ENCODE measurements at places on chromosomes 3 and 15.
A peak's percentile ranks its signal among the peaks of the same experiment; 100 is the strongest.

GRCh38 chr3:197003461-197004385 is 25.9 kb downstream of the MELTF start:
- peak; percentile 78 for DNase-seq

- DNase-seq = no peak
These were observed 95.2 kb downstream of the CLDN1 start for GRCh38 chr3:190227064-190227463.

DNA sequence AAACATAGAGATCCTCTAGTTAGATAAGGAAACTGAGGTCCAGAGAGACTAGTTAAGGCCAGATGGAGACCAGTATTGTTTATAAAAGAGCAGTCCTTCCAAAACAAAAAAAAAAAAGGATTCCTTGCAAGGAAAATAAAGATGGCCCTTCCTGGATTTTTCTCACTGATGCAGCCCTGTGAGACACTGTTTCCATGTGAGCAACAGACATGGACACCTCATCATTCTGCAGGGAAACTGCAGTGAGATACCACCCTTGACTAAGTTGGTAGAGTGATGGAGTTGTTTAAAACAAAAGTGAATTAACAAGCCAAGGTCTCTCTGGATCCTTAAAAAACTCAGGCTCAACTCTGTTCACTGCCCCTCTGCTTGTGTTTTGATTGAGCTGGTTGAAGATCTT is 65.6 kb upstream of the MYZAP start:
- peak; percentile 27 for DNase-seq

DNA sequence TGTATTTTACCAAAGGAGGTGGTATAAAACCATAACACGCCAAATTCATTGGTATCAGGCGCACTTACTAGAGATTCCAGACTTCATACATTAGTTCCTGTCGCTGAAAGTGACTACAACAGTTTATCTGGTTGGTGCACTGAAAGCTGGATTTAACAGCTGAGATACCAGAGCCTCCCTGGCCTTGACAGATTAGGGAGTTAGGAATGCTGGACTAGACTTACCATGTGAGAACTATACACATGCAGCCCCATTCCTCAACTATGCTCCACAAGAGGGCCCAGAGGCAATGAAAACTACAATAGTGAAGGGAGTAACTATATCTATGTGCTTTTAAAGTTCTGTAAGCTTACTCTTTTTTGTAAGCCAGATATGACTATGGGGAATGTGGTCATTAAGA is 174.4 kb downstream of the STAG1 start:
- no peak for DNase-seq

GRCh38 chr3:39137991-39138803 is 15.2 kb downstream of the CSRNP1 start:
- DNase-seq = peak; percentile 48

GRCh38 chr3:134367869-134368750 is 6.1 kb downstream of the AMOTL2 start:
- peak; percentile 58 for DNase-seq

- no peak for DNase-seq
These were observed 60.4 kb upstream of the LMOD3 start for GRCh38 chr3:69182588-69183316.

DNA sequence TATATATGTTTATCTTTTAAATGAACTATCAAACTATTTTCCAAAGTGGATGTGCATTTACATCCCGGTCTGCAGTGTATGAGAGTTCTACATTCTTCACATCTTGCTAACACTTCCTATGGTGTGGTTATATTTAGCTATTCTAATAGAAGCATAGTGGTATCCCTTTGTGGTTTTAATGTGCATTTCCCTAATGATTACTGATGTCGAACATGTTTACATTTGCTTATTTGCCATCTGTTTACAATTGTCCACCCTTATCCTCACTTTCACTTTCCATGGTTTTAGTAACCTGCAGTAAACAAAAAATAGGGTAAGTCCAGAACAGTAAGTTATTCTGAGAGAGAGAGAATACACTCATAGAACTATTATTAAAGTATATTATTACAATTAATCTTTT is 360.5 kb upstream of the NAALADL2 start:
- DNase-seq = no peak

DNA sequence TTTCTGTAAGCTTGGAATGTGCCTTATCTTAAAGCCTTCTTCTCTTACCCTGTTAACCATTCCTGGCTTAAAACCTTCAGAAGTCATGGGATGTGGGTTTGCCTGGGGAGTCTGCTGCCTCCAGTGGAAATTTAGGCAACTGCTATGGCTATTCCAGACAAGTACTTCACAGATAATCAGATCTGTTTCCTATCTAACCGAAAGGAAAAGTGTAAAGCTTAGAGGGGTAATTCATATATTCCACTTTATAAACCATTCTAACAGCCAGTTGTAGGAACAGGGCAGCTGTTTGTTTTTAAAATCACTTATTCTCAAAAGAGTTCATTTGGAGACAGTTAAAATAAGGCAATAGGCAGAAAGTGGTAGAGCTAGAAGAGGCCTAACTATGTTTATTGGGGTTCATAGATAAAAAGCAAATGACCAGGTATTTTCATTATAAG is 219.9 kb downstream of the TCF12 start:
- DNase-seq = peak; percentile 83

GRCh38 chr3:153357436-153357835 is 195.4 kb downstream of the RAP2B start:
- no peak for DNase-seq

DNA sequence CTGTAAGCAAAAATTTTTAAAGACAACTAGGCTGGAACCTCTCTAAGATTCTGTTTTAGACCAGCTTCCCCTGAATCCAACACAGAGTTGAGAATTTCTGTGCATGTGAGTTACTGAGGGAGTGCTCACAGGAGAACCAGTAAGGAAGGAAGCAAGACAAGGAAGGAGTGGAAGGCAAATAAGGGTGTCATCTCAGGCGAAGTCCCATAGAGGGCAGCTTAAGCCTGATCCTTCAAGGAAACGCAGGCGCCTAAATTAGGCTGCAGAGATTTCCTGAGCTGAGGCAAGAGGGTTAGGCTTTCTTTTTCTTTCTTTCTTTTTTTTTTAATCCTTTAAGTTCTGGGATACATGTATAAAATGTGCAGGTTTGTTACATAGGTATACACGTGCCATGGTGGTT is 36.2 kb upstream of the COL6A6 start:
- DNase-seq = peak; percentile 80

DNA sequence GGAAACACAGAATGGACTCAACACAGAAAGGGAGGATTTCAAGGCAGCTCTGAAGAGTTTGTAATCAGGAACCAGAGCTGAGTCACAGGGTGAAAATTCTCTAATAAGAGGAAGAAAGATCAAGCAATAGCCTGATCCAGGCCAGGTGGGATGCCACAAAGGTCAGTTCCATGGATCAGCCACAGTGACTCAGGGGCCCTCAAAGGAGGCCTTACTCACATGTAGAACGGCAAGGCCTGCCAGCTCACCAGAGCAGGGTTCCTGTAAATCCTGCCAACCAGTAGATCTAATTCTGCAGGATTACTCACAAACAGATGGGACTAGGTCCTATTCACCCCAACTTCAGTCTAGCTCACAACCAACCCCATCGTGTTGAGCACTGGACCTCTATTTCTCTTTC is 78.3 kb upstream of the PPP2R3A start:
- no peak for DNase-seq

- DNase-seq = no peak
These were observed 26.4 kb upstream of the TBC1D23 start for GRCh38 chr3:100234364-100234763.

GRCh38 chr15:63163217-63163616 is 5.9 kb upstream of the RPS27L start:
- DNase-seq = no peak

DNA sequence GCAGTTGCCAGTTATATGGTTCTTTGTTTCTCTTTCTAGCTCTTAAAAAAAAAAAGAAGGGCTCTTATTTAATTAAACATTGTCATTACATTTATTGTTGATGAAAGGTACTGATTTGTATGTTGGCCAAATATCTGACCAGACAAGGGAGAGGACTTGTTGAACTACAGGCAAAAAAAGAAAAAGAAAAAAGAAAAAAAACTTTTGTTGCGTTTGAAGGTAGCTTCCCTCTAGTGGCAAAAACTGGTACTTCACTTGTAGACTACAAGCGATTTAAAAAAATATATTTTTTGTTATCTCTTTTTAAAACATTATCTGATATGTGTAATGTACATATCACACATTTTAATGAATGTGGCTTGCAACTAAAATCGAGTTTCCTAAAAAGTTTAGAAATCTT is 280.6 kb downstream of the ROBO2 start:
- DNase-seq = no peak

- peak; percentile 40 for DNase-seq
These were observed 15.0 kb downstream of the SPSB4 start for GRCh38 chr3:141065841-141066805.

GRCh38 chr15:78322724-78323521 is 17.2 kb upstream of the CRABP1 start:
- no peak for DNase-seq

- DNase-seq = no peak
These were observed 35.0 kb downstream of the ALCAM start for GRCh38 chr3:105401691-105402149.

DNA sequence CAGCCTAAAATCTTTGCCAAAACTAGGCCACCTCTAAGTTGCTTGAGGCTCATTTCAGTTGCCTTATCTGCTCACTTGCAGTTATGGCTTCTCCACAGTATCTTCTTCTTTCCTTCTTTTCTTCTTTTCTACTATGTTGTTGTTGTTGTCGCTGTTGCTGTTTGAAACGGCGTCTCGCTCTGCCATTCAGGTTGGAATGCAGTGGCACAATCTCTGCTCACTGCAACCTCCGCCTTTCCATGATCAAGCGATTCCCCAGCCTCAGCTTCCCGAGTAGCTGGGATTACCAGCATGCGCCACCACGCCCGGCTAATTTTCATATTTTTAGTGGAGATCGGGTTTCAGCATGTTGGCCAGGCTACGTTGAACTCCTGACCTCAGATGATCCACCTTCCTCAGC is 210.8 kb upstream of the NR2F2 start:
- DNase-seq = no peak
